ENCODE measurements at places on chromosomes 6 and 20.

DNA sequence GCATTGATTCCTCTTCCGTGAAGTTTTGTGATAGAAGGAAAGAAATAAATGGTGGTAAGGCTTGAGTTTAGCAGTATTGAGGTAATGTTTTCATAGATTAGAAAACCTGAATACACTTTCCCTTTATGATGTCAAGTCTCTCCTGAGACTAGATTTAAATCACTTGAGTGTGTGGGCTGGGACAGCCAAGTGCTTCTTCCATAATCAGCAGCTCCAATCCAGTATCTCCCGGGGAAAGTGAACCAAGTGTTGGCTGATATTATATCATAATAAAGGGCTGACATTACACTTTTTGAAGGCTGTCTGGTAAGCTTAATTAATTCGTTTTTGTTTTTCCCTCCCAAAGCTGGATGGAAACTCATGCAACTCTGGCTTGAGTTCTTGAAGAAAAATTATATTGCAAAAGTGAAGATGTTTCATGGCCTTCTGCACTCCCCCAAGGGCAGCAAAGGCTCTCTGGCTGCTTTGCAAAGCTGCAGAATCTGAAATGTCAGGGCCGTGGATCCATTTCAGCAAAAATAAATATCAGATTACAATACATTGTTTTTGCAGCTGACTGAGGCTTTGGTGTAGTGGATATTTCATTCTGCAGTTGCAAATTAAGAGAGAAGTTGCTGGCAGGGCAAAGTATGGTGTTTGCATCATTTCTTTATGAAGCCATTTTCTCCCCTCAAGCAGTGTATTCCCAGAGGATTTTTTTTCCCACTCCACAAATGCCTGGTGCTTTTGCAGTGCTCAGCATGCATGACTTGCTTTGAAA, 101.2 kb downstream of the MKKS start:
- H3K27me3 ChIP-seq: no peaks in the 10 kb centered on the region
- DNase-seq: no peak
- no peaks in the 10 kb centered on the region for H3K4me1 ChIP-seq
- H3K27ac ChIP-seq: no peak overlapping the region

DNA sequence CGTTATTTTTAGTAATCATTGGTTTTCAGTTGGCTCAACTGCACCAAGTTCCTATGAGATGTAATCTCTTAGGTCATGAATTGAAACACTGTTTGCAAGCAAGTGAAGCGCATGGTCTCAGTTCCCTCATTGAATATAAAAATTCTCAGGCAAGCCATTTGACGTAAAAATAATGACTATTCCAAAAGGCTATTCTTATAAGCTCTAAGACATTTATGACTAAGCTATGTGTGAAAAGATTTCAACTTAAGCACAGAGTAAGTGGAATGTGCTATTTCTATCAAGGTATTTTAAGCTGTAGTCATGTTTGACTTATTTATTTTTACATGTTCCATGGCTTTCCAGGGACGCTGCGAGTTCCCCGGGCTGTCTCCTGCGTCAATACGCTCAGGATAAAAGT, 248.5 kb downstream of the THBS2 start:
- no peaks in the 10 kb centered on the region for H3K4me1 ChIP-seq
- H3K27ac ChIP-seq: no peak overlapping the region
- no peak overlapping the region for H3K4me3 ChIP-seq
- no peaks in the 10 kb centered on the region for H3K36me3 ChIP-seq
- DNase-seq: no peak
- no peaks in the 10 kb centered on the region for H3K27me3 ChIP-seq

- no peaks in the 10 kb centered on the region for H3K27me3 ChIP-seq
- no peak for DNase-seq
- no peaks in the 10 kb centered on the region for H3K4me1 ChIP-seq
- no peak overlapping the region for H3K27ac ChIP-seq
Measured at GRCh38 chr20:39899881-39900280, 789.2 kb downstream of the MAFB start.

DNA sequence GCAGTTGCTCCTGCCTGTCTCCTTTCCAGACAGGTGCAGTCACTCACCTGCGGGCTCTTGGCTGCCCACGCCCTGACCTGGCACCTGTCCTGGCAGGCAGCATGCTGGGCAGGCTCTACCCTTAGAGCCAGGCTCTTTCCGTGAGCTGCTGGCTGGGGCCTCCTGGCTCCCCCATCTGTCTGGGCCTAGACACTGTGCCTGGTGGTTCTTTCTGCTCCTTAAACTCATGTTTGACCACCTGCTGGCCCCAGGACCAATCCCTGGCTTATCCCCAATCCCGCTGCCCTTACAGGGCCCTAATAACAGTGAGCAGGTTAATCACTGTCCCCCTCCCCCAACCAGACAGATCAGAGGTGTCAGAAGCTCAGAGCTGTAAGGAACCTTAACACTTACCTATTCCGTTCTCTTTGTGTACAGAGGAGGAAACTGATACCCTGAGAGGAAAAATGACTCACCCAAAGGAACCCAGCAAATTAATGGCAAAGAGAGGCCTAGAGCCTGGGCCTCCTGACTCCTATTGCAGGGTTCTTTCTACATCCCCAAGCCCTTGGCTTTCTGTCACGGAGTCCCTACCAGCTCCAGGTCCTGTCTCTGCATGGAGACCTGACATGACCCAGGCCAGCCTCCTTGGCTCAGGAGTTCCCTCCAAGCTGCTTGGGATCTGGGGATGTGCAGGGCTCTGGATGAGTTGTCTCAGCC, 54.7 kb downstream of the RAB44 start:
- no peaks in the 10 kb centered on the region for H3K4me1 ChIP-seq
- no peaks in the 10 kb centered on the region for H3K36me3 ChIP-seq
- no peaks in the 10 kb centered on the region for H3K27me3 ChIP-seq
- no peak for DNase-seq
- no peak overlapping the region for H3K27ac ChIP-seq

GRCh38 chr20:53321596-53321995, 272.0 kb downstream of the ZNF217 start:
- no peak overlapping the region for H3K27ac ChIP-seq
- no peaks in the 10 kb centered on the region for H3K4me1 ChIP-seq
- no peaks in the 10 kb centered on the region for H3K36me3 ChIP-seq
- DNase-seq: no peak
- no peaks in the 10 kb centered on the region for H3K27me3 ChIP-seq

GRCh38 chr6:106290954-106291353, 34.6 kb downstream of the ATG5 start:
- no peaks in the 10 kb centered on the region for H3K4me1 ChIP-seq
- no peak for DNase-seq
- H3K36me3 ChIP-seq: no peaks in the 10 kb centered on the region
- H3K27ac ChIP-seq: no peak overlapping the region
- no peak overlapping the region for H3K4me3 ChIP-seq

DNA sequence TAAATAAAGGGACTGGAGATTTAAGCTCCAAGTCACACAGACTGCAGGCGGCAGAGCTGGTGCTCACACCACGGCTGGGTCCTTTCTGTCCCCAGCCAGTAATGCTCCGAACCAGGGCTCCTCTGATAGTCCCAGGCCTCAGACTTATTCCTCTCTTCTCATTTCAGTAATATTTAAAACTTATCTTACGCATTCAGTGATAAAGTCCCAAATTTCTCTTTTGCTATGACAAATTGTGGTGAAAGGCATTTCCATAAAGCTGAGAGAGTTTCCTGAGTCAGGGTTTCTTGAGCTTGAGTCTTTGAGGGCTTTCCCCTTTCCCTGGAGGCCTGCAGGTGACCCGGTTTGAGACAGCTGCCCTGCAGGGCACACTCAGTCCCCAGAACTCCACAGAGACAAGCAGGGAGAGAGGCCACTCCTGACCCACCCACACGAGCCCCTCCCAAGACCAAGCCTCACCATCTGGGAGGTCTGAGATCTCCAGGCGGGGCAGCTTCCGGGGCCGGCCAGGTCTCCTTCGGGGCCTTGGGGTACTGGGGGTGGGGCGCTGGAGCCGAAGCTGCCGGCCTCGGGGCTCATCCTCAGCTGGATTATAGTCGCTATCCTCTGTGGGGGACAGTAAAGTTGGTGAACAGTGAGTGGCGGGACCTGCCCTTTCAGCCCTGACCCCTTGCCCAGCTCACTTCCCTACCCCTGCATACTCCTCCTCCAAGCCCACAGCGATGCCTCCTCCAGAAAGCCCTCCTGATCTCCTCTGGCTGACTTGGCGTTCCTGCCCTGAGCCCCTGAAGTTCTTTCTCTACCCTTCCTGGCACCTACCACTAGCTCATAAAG, 6.6 kb downstream of the ZNF335 start:
- H3K4me3 ChIP-seq: no peak overlapping the region
- peaks cover 26% of the 10 kb centered on the region for H3K36me3 ChIP-seq
- H3K27me3 ChIP-seq: no peaks in the 10 kb centered on the region
- no peak overlapping the region for H3K27ac ChIP-seq

DNA sequence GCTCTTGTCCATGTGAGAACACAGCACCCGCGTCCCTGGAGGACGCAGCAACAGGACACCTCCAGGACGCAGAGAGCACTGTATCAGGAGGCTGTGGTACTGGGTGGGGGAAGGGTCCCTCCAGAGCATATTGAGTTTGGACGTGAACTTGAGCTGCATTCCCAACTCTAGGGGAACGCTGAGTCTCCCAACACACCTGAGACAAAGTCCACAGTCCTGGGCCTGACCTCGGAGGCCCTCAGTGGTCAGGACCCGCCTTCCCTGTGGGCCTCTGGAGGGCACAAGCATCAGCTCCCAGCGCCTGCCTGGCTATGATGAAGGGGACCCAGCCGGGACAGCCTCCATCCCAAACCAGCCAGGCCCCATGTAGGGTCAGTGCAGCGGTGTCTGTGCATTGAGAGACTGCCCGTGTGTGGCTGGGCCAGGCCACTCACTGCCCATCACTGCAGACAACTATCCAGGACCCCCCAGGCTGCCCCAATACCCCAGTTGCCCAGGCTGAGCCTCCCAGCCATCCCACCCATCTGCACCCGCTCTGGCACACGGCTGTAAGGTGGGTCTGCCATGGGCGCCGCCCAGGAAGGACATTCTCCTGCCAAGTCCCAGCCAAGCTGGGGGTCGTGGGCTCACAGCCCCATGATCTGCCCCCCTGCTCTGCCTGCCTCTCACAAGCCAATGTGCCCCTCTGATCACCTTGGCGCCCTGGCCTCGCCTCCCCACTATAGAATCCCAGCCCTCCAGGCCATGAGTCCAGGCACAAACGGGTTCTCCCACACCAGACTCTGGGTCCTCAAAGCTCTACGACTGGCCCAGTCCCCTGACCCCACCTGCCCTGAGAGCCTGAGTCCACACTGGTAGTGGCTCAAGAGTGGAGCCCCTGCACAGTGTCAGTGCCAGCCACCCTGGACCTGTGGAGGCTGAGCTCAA, 115.7 kb downstream of the TAF4 start:
- H3K4me1 ChIP-seq: no peaks in the 10 kb centered on the region
- no peaks in the 10 kb centered on the region for H3K27me3 ChIP-seq
- H3K36me3 ChIP-seq: no peaks in the 10 kb centered on the region
- no peak overlapping the region for H3K4me3 ChIP-seq
- no peak for DNase-seq

DNA sequence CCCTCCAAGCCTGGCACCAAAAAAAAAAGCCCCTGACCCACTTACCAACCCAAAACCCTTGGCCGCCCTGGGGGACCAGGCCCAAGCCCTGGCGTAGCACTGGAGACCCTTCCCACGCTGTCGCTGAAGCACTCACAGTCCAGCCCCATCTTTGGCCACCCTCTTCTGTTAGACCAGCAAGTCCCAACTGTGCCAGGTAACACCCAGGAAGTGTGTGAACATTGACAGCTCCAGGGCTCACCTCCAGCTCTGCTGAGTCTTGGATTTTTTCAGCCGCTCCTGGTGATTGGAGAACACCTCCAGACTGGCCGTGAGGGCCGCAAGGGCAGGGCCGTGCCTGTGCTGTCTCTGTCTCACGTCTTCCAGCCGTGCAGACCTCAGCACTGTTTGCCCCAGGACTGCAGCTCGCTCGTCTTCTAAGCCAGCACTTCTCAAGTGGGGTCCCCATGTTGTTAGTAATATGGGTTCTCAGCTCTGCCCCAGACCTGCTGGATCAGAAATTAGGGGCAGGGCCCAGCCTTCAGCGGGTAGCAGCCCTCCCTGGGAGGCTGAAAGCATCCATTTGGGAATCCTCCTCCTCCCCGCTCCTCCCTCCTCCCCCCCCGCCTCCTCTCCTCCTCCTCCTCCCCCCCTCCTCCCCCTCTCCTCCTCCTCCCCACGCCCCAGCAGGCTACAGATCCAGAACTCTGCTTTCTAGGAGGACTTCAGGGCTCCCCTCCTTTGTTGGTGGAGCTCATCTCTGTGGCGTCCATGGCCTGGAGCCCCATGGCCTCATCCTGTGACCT, 18.1 kb downstream of the NPEPL1 start:
- H3K36me3 ChIP-seq: no peaks in the 10 kb centered on the region
- no peak overlapping the region for H3K4me3 ChIP-seq
- no peaks in the 10 kb centered on the region for H3K27me3 ChIP-seq
- peak; percentile 6 for DNase-seq
- H3K27ac ChIP-seq: no peak overlapping the region

GRCh38 chr6:150183105-150183504, 40.3 kb downstream of the PPP1R14C start:
- H3K27me3 ChIP-seq: no peaks in the 10 kb centered on the region
- no peaks in the 10 kb centered on the region for H3K4me1 ChIP-seq
- no peak for DNase-seq
- H3K36me3 ChIP-seq: no peaks in the 10 kb centered on the region

GRCh38 chr6:128244751-128245405, 275.5 kb downstream of the PTPRK start:
- no peaks in the 10 kb centered on the region for H3K4me1 ChIP-seq
- no peaks in the 10 kb centered on the region for H3K27me3 ChIP-seq
- DNase-seq: no peak

DNA sequence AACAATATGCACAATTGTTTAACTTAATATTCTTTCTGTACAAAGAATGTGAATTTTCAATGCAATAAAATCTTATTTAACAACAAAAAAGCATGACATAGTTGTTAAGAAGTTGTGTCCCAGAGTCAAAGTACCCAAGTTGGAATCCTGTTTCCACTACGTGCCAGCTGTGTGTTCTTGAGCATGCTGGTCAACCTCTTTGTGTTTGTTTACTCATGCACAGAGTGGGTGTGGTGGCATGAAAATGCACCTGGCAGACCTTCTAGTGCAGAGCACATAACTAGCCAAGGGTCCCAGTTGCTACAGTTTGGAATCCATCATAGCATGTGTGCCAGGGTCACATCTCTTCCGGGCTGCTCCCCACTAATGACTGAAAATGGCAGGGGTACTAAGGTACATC, 24.7 kb upstream of the MOCS1 start:
- DNase-seq: no peak
- no peak overlapping the region for H3K4me3 ChIP-seq
- no peaks in the 10 kb centered on the region for H3K27me3 ChIP-seq
- H3K4me1 ChIP-seq: no peaks in the 10 kb centered on the region
- no peak overlapping the region for H3K27ac ChIP-seq

Measured in pancreas (tissue), 10 donors.